ENCODE measurements at places on chromosomes 3 and 15.

DNA sequence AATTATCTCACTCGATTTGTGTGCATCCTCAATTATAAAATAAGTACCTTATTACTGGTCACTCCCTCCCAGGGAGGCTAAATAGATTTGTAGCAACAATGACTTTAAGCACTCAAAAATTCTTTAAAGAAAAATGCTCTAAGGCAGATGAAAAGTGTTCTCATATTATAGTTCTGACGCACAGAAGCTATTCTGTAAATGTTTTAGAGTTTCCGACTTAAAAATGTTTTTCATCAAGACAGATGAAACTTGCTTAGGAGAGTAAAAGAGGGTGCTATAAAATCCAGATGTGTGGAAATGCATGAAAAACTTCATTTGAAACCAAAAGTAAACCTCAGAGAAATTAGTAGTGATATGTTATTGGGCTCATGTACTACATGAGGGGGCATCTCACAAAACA, 398.4 kb upstream of the KCNMB2 start:
- DNase-seq, result no peak

DNA sequence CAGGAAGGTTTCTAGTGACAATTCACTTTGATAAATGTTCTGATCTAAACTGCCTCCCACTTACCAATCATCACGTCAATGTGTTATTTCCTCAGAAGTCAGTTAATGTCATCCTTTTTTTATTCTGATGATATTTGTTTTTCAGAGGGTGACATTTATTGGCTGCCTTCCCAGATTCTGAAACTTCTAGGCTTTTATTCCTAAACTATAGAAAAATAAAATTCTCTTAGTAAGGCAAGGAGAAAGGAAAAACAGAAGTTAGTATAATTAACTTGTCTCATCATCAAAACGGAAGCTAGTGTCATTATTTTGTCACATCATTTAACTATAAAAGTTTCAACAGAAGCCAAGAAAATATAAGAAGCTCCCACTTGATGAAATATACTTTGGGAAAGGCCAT, 100.0 kb upstream of the C3orf80 start:
- DNase-seq, result no peak

GRCh38 chr3:191387441-191388077, 57.2 kb upstream of the UTS2B start:
- DNase-seq, result no peak

- no peak for DNase-seq
These were observed 354.7 kb downstream of the FGF12 start for GRCh38 chr3:192372616-192373015.

DNA sequence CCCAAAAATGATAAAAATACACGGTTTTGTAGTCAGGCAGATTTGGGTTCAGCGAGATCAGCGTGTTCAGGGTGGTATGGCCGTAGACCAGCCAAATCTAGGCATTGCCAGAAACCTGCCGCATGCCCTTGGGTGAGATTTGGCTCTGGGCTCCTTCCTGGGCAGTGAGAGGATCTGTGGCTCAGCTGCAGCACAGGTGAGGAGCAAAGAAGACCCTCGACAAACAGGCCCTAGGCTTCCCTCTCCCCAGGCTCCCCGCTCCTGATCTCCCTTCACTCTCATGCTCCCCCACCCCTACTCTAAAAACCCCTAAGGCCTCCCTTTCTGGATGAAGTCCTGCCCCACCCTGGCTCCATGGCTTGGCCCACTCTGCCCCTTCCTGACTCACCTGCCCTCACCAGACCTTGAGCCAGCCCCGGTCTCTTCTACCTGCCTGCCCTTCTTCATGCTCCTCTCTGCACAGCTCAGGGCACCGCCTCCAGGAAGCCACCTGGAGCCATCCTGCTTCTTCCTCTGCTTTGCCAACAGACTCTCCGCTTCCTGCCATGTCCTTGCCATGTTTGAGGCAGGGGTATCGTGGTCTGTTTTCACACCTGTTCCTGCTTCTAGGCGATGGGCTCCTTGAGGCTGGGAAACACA, 88.1 kb downstream of the CORO2B start:
- DNase-seq, result no peak

- DNase-seq, result no peak
These were observed 67.6 kb downstream of the TP63 start for GRCh38 chr3:189698811-189699210.

DNA sequence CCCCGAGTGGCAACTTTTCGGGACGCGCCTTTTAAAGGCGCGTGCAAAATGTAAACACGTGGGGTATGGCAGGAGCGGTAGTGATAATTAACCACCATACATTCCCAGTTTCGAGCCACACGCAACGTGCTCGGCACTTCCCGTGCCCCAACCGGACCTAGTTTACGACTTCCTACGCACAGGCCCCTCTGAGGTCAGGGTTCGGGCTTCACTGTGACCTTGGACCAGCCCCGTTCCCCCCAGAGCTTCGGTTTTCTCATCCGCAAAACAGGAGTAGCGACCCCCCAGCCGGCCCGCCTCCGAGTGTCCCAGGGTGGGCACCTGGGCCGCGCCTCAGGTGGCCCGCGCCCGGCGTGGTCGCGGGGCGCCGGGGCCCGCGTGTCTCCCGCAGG, 451 bp downstream of the CHCHD4 start:
- DNase-seq, result peak; percentile 46

DNA sequence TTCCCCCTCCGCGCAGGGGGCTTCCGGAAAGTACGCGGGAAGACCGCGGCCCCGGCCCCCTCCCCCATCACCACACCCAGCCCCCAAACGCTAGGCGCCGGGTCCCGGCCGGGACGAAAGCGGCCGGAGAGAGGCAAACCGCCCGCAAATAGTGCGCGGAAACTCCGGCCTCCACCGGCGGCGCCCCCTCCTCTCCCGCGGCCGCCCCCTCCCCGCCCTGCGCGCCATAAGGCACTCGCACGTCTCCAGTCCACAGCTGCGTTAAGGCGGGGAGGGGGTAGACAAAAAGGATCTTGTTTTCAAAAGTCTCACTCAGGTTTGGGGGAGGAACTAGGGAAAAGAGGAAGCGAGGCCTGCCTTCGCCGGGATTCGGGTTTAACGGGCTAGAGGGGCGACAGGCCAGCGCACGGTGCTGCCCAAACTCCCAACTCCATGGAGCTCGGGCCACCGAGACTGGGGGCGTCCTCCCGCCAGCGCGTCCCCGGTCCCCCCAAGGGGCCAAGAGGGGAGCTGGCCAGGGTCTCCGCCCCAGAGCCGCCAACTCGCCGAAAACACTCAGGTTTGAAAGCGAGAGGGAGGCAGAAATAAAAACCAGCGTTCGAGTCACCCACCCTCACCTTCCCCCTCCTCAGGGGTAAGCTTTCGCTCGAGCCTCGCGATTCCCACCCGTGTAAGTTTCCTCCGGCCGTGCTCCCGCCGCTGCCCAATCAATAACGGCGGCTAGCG, 1.8 kb downstream of the ANP32A start:
- no peak for DNase-seq

DNA sequence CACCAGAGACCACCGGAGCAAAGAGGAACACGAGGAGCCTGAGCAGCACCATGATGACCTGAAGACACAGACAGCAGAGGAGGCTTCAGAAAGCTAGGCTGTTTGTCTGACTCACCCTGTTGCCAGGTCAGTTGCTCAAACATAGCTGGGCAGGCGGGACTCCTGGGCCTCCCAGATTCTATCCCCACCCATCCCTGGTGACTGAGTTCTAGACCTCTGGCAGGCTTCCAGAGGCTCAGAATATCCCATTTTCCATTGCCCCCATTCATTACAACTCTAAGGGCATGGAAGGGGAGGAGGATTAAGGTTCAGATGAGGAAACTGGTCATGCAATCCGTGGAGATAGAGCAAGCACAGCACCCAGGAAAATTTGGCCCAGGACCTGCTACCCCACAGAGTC, at the start of gene CDHR4:
TSS of gene CDHR4 (minus strand) at position 113 of the 400 bp plus-strand sequence. CDS start at position 52, 61 bp downstream.
- no peak for DNase-seq

GRCh38 chr3:66149269-66149668, 71.5 kb upstream of the SLC25A26 start:
- no peak for DNase-seq

GRCh38 chr3:59866076-59866475, 816.3 kb upstream of the CFAP20DC start:
- DNase-seq, result no peak

DNA sequence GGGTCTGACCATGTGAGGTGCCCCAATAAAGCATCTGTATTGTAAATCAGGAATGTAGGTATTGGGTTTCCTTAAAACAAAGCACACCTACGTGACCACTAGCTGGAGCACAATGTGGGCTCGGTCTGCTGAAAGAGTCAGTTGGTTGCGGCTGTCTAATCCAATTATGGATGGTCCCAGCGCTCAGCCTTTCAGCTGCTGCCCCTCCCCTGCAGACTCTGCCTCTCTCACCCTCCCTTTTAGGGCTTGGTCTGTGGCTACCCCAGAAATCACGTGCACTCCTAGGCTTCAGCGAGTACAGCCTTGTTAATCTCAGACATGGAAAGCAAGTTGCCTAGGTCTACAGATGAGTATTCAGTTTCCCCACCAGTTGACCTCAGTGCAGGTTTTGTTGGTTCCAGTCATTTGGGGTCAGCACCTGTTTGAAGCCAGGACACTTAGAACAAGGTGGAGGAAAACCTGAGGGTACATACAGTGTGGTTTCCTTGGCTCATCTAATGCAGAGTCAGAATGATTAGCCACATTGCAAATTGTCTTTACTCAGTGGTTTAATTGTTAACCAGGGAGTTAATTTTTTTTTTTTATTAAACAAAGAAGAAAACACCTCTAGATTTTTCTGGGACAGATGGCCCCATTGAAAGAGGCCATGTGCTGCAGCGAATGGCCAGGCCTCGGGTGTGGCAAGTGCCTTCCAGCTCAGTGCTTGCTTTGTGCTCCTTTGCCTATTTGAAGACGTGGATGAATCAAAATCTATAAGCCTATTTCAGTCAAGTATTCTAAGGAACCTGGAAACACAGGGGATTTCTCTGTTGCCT, 137.7 kb downstream of the IGF1R start:
- DNase-seq, result no peak

GRCh38 chr3:160671231-160671630, 5.7 kb upstream of the ARL14 start:
- DNase-seq, result no peak

GRCh38 chr3:58192069-58192468, 18.7 kb downstream of the DNASE1L3 start:
- DNase-seq, result no peak

GRCh38 chr3:8990266-8991215, 27.3 kb upstream of the RAD18 start:
- DNase-seq, result no peak

- no peak for DNase-seq
These were observed 115.0 kb downstream of the EPHB1 start for GRCh38 chr3:134910026-134910425.

DNA sequence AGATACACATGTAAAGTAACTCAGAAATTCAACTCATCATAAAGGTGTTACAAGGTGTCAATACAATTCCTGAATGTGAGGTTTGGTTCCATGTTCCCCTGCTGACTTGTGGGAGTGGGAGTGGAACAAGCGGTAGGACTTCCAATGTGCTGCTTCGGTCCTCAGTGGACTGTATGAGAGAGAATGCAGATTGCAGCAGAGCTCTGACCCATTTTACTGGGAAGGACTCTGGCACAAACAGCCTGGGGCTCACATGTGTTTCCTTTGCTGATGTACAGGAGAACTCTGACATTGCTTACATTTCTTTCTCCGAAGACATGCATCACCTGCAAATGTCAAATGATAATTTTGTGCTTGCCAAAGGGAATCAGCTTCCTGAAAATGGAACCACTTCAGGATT, 111.5 kb downstream of the UNC13C start:
- no peak for DNase-seq

- no peak for DNase-seq
These were observed 231.1 kb downstream of the ADAMTS9 start for GRCh38 chr3:64456674-64457073.

DNA sequence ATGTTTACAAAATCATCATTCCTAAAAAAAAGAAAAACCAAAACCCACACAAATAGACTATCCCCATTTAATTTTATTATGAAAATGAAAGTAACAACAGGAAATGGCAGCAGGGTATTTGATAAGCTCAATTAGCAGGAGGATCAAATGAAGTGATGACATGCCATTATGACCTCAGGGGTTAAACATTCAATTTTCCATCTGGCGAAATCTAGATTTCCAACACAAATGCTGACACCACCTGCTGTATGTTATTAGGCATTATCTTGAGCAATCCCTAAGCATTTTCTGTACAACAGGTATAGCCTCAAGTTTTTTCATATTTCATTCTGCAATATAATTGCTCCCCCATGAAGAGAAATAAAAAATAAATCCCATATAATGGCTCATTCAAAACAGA, 57.1 kb downstream of the SHQ1 start:
- no peak for DNase-seq

DNA sequence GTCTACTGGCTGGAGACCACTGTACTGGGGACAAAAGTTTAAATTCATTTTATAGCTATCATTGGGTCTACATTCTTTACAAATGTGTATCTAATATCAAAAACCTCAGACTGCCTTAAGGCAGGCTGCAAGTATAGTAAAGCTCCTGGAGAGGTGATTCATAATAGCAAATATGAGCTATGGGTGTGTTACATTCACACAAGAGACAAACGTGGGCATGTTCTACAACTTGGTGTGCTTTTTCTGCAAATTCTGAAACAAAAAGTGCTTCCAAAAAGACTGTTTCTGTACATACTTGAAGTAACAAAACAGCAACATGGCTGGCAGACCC, 1101.4 kb downstream of the ROBO1 start:
- DNase-seq, result no peak

GRCh38 chr3:136209921-136210320, 13.8 kb upstream of the MSL2 start:
- DNase-seq, result no peak

GRCh38 chr15:61753018-61753710, 307.1 kb downstream of the VPS13C start:
- DNase-seq, result no peak

GRCh38 chr15:99704444-99704838, 28.8 kb downstream of the LYSMD4 start:
- DNase-seq, result no peak

- DNase-seq, result no peak
These were observed 21.3 kb downstream of the GORASP1 start for GRCh38 chr3:39086144-39086543.

DNA sequence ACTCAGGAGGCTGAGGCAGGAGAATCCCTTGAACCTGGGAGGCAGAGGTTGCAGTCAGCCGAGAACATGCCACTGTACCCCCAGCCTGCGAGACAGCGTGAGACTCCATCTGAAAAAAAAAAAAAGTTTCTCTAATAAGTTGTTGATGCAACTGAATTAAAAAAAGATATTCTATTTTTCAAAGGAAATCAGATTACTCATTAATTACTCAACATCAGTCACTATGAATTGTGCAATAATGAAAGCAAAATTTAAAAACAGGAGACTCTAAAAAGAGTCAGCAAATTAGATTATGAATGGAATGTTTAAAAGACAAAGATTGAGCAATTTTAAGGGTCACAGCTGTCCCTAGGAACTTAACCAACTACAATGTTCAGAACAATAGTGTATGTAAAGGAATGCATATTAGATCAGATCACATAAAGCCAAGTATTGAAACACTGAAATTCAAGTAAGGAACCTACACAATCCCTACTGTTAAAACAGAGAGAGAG, 60.2 kb upstream of the SLC4A7 start:
- DNase-seq, result no peak

GRCh38 chr3:41120460-41120859, 78.8 kb upstream of the CTNNB1 start:
- DNase-seq, result no peak

Data from stimulated activated CD8-positive, alpha-beta memory T cell treated with anti-CD3 and anti-CD28 coated beads, Interleukin-4, amount 100 ng/mL, for 4 hours (primary cell).